Iris pigment epithelial cell (primary cell): ENCODE measurements at places on chromosomes 6 and 20.

GRCh38 chr6:113629256-113629655 is 227.9 kb upstream of the MARCKS start:
- DNase-seq: no peak

GRCh38 chr6:160333101-160333500 is 15.1 kb upstream of the SLC22A3 start:
- DNase-seq: no peak

GRCh38 chr20:38610521-38610920 is 8.9 kb downstream of the ARHGAP40 start:
- DNase-seq: peak; percentile 49

GRCh38 chr6:43306086-43306485 is 2.5 kb downstream of the CRIP3 start:
- no peak for DNase-seq

- peak; percentile 27 for DNase-seq
Observed at GRCh38 chr6:146287691-146288369, 255.8 kb upstream of the RAB32 start.

GRCh38 chr20:45230631-45231030 is 9.5 kb downstream of the SEMG2 start:
- DNase-seq: no peak

- peak; percentile 79 for DNase-seq
Observed at GRCh38 chr20:62875419-62876361, 14.1 kb upstream of the TCFL5 start.

DNA sequence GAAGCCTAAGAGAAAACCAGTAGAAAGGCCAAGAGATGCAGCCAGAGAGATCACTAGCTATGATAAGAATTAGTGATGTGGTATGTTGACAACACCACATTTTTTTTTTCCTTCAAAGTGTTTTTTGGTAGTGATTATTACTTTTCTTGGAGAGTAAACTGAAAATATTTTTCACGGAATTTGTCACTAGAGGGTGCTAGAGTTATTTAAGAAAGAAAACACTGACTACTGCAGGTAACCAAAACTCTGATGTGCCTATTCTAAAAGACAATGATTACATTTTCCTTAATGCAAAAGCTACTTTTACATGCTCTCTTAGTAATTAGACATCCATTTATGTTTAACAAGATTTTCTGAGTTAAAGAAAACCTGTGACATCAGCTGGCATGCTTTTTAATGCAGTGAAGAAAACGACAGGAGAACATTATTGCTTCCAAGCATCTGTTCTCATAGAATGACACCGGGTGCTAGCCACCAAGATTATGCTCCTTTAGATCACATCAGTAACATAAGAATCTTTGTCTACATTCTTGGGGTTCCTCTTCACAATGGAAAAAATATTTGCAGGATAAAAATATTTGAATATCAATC is 28.8 kb downstream of the RWDD2A start:
- DNase-seq: peak; percentile 48

DNA sequence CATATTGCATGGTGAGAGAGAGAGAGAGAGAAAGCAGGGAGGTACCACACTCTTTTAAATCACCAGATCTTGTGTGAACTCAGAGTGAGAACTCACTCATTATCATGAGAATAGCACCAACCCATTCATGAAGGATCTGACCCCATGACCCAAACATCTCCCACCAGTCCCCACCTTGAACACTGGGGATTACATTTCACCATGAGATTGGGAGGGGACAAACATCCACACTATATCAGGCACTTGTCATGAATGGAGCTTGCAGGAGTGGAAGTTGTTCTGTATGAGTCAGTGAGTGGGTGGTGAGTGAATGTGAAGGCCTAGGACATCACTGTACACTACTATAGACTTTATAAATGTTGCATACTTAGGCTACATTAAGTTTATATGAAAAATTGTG is 47.7 kb upstream of the RNF182 start:
- DNase-seq: peak; percentile 54

- DNase-seq: peak; percentile 82
Observed at GRCh38 chr20:33732166-33732970, 572 bp downstream of the ZNF341 start.

DNA sequence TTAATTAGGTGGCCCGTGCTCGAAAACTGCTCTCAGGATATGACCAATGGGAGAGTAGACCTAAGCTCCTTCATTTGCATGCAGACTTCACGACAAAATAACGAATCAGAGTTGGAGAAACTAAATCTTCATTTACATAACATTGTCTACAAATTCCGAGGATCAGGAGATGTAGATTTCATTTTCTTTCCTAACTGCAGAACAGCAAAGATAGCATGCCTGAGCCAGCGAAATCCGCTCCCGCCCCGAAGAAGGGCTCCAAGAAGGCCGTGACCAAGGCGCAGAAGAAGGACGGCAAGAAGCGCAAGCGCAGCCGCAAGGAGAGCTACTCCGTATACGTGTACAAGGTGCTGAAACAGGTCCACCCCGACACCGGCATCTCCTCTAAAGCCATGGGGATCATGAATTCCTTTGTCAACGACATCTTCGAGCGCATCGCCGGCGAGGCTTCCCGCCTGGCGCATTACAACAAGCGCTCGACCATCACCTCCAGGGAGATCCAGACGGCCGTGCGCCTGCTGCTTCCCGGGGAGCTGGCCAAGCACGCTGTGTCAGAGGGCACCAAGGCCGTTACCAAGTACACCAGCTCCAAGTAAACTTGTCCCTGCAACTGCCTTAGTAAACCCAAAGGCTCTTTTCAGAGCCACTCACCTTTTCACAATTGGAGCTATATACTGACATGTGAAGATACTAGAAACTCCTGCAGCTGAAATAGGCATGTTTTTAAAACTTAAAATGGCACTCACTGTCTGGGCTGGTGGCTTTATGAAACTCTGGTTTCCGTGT is 96.5 kb downstream of the HFE start:
- DNase-seq: peak; percentile 89

DNA sequence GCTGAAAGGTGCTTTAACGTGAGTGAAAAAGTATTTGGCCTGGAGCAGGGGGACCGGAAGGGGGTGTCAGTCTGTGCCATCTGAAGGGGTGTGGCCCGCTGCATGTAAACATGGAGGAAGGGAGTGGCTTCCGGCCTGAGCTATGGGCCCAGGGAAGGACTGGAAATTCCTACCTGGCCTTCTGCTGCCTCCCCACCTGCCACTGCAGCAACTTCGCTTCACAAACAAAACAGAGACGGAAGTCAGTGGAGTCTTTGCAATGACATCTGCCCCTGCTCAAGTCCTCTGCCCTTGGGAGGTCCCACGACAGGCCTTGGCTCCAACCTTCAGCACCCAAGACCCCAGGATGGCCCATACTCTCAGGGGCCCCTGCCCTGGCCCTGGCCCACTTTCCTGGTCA is 28.1 kb upstream of the FOXP4 start:
- DNase-seq: no peak

GRCh38 chr20:8601542-8601912 is 467.4 kb upstream of the PLCB4 start:
- no peak for DNase-seq

DNA sequence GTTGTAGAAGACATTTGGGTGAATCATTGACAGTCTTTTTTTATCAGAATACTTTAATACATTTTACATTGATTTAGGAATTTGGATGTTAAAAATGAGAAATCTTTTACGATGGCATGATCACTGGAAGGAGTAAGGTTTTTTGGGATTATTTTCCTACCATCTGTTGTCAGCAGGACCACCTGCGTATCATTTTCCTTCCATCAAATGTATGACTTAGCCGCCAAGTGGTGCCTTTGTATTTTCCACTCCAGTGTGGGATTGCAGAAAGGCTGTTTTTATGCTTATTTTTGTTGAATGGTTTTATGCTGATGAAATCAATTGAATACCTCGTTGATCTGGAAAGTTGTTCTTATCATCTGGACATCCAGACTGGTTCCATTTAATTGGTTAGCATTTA is 35.8 kb downstream of the AKAP12 start:
- DNase-seq: no peak

DNA sequence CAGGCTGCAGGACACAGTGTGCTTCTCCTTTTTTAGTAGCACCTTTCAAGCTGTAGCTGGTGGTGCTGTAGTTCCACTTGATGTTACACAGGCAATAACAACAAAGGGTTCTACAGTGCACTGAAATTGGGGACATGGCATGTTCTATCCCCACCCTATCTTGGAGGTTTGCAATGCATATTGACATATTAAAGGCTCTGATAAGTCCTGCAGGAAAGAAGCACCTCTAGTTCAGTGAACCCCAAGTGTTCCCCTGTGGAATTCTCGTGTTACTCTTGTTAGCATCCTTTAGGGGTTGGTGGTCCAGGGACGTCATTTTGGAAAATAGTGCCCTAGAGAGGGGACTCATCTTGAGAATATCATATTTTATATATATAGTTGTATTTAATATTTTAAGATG is 337.6 kb downstream of the DHX35 start:
- no peak for DNase-seq

- no peak for DNase-seq
Observed at GRCh38 chr6:56742122-56742791, 99.6 kb upstream of the DST start.

DNA sequence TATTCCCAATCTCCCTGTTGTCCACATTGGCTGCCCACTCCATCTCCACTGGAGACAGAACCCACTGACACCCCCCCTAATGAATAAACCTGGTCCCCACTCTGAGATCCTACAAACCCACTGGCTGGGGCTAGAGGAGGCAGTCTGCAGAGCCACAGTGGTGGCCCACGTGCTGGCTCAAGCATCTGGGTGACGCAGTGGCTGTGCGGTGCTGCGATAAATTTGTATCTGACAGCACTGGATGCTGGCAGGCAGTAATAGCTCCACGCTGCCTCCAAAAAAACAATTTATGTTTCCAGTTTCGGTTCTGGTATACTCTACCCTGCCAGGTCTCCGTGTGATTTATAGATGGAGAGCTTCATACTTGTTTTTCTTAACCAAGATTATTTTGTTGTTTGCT is 87.1 kb upstream of the SYNDIG1 start:
- no peak for DNase-seq

GRCh38 chr6:43953794-43954310 is 173.4 kb downstream of the MRPL14 start:
- DNase-seq: peak; percentile 30

- no peak for DNase-seq
Observed at GRCh38 chr6:147058786-147059385, 145.3 kb upstream of the STXBP5 start.

DNA sequence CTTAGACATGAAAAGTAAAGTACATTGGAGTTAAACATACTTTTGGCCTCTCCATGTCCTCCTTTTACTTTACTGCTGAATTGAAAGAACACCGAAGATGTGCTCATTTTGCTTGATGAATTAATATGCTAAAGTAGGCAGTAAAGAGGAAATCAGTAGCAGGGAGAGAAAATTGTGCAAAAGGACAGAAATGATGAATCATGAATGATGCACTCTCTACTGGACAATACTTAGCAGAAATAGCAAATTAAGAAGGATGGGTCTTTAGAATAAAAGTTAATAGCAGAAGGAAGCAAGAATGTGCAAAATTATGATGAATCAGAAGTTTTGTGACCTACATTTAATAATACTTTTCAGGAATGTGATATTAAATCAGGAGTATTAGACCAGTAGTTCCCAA is 8.4 kb upstream of the SPINT3 start:
- DNase-seq: no peak

DNA sequence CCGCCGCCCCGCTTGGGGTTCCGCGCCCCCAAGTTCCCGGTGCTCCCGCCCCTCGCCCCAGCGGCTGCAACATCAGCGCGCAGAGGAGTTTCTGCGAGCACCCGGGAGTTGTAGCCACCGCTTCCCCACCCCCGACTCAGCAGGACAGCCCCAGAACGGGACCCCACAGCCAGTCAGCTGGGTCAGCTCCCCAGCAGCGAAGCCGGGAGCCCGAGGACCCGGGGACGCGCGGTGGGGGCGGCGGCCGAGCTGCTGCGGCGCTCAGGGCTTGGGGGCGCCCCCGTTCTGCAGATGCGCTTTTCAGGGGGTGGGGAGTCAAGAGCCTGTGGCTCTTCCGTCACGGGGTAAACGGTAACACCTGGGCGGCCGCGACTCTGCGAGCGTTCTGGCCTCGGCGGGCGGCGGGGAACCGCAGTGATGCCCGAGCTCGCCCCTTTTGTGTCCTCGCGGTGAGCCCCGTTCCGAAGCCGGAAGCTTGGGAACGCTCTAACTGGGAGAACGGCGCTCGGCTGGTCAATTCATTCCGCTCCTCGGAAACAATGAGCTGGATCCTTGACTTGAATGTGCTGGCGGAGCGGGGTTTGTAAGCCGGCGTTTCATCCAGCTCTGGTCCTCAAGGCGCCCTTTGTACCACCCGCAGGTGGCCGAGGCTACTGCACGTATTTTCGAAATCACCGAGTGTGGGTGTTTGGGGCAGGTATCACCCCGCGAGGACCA is 774 bp downstream of the PLEKHG1 start:
- DNase-seq: peak; percentile 59

DNA sequence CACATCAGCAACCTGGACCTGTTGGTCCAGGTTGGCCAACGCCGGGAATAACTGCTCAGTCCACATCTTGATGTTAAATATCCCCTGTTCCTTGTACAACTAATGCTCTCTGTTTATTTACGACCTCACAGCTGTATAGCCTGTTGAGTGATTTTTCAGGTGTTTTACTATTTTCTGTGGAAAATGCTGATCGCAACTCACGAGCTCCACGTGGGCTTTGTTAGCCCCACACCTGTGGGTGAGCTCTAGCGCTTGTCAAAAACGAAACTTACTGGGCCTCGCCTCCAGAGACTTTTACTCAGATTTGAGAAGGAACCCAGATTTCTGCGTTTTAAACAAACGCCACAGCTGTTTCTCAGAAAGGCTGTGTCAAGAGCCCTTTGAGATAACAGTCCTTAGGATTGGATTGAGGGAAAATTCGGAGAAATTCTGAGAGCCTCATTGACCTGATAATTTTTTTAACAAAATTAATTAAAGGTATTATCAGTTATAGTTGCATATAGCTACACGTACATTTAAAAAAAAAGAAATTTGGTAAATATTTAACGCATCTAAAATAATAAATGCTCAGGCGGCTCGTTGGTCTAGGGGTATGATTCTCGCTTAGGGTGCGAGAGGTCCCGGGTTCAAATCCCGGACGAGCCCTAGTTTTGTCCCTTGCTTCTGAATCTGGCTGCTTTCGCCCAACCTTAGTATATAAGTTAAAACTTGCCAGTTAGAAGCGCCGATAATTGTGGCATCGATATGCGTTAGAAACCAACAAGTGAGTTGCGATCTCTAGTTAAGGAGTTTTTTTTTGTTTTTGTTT is 16.7 kb downstream of the HMGN4 start:
- peak; percentile 74 for DNase-seq

DNA sequence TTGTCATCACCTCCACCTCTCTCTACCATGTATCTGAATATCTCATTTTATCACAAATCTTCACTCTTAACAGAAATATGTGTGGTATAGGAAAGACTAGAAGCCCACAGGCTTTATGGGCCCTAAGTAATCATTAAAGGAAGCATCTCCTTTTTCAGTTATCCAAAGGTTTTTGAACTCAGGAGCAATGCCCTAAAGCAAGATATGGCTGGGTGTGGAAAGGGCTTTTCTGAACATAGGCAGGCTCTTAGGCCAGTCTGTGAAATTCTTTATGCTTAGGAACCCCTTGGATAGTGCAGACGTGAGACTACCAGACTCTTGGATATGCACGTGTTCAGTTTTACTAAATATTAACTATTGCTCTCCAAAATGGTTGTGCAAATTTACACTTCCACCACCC is 99.5 kb downstream of the ADTRP start:
- no peak for DNase-seq
